Stimulated activated CD8-positive, alpha-beta memory T cell treated with anti-CD3 and anti-CD28 coated beads, Interleukin-15, amount 100 ng/mL, for 24 hours (primary cell): ENCODE measurements at places on chromosomes 12 and 14.

- DNase-seq: no peak
Observed at GRCh38 chr12:49964849-49965624, 3.4 kb downstream of the AQP5 start.

DNA sequence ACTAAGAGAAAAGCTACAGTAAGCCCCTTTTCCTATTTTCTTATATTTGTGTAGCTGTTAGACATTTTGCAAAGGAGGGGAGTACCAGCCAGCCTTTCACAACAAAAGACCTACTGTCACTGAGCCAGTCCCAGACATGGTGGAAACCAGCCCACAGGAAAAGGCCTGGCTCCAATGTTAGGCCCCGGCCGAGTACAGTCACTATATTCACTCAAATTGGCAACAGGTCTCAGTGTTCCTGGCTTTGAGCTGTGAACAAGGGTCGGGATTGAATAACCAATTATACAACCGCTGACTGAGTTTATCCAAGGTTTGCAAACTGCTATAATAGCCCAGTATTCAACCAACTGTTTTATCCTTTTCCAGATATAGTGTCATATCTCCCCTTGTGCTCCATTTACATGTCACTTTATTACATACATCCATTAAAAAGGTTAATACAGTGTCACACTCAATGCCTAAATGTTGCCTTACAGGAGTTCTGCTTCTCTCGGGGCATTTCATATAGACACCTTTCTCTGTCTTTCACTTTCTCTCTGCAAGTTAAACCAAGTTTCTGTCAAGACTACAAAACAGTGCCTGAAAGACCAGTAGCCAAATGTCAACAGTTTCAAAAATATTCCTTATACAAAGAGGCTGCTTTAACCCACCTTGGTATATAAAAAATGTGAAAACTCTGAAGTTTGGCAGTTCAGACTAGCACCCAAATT is 178.1 kb downstream of the SOX5 start:
- no peak for DNase-seq

DNA sequence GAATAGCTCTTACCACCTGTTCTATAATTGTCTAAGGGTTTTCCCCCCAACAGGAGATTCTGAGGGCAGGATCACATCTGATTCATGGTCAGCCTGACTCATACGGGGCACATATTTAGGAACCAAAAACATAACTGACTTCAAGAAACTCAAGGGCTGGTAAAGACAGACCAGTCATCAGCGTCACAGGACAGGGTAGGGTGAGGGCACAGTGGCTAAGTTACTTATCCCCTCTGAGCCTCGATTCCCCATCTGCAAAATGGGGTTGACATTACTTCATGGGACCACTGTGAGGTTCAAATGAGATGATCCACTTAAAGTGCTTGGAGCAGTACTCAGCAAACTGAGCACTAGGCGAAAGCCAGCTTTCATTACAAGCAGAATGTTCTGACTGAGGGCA is 606 bp downstream of the CINP start:
- DNase-seq: no peak

DNA sequence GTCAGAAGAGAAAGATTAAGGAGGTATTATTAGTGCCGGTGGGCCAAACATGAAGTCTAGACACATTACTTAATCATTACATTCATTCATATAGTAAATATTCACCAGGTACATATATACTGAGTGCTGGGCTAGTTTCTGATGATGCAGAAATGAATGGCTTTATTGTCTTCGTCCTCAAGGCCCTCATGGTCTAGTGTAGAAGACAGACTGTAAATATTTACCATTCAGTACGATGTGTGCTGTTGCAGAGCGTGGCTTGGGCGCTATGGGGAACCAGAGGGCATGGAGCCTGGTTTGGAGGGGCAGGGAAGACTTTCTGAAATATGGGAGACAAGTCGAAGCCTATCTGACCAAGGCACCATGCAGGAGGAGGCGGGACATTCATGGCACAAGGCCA is 37.0 kb upstream of the TCL1B start:
- no peak for DNase-seq

GRCh38 chr14:65206448-65207096 is 104.3 kb upstream of the MAX start:
- DNase-seq: no peak

- DNase-seq: no peak
Observed at GRCh38 chr12:56995930-56996496, 10.3 kb downstream of the ZBTB39 start.
